ENCODE measurements at places on chromosomes 4 and X.

GRCh38 chr4:28555866-28556265 lies 1695.2 kb downstream of the STIM2 start:
- no peak for DNase-seq

- no peak for DNase-seq
These were observed 38.1 kb upstream of the NOCT start for GRCh38 chr4:138977524-138977923.

GRCh38 chr4:8393593-8394038 lies 46.9 kb downstream of the ACOX3 start:
- DNase-seq = no peak

- no peak for DNase-seq
These were observed 44.4 kb downstream of the SEL1L3 start for GRCh38 chr4:25818371-25818871.

DNA sequence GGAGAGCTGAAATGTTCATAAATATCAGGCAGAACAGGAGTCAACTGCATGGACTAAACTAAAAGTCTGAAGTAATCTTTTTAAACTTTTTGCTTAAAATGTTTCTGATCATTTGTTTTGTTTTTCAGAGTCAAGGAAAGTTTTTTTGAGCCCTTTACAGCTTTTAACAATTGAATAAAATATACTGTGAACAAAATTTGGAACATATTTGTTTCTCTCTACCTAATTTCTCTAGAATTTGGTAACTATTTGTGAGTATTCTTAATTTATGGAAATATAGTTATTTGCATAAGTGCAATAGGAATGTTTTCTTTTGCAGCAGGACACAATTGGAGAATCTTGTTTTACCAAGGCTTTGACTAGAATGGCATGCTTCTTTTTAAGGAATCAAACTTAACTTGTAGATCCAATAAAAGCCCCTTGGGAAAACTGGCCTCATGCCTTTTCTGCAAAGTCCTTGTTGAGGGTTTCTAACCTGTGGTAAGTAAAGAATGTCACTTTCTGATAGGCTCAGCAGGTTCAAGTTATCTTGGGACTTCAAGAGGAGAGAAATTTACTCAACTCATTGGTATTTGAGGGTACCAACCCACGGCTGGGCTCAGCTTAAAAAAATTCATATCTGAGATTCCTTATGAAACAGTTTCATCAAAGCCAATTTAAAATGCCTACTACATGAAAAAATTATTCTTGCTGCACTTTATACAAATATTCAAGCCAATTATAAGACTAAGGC lies 91.5 kb downstream of the UPRT start:
- no peak for DNase-seq

DNA sequence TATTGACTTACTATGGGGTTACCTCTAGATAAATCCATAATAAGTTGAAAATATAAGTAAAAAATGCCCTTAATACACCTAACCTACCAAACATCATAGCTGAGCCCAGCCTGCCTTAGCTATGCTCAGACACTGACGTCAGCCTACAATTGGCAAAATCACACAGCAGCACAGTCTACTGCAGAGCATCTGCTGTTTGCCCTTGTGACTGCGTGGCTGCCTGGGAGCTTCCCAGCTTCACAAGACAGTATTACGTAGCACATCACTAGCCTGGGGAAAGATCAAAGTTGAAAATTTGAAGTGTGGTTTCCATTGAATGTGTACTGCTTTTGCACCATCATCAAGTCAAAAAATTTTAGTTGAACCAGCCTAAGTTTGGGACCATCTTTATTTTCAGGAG lies 8.8 kb downstream of the HTT-AS start:
- no peak for DNase-seq

DNA sequence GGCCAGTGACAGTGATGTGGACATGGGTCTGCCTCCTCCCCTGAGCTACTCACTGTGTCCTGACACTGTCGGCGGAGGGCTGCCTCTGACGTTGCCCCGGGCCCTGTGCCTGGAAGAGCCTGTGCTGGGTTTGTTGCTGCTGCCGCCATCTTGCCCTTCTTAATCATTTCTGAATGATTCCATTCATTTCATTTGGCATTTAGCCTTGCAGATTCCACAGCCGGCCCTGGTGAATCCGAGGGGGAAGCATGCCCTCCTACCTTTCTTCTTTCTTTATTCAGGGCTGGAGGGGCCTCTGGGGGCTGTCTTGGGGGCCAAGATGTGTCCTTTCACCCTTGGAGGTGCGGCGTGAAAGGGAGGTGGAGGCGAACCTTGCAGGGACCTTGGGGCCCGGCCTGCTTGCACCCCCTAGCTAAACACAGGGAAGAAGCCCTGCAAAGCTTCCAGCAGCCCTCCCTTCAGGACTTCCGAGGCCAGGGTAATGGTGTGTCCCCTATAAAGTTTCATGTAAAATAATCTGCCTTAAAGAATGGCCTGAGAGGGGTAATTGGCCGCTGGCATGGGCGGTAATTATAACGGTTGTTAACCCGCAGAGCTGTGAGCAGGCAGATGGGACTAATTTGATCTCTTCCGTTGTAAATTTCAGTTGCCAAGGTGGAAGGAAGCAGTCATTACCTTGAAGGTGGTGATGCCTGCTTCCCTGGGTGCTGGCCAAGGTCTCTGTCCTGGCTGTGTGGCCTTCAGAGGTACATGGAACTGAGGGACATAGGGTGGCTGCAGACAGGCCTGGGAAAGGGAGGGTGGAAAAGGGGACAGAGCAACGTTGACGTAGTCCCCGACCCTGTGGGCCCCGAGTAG lies 92.3 kb downstream of the PSAPL1 start:
- no peak for DNase-seq

GRCh38 chr4:36189511-36190226 lies 54.6 kb downstream of the ARAP2 start:
- DNase-seq = no peak

DNA sequence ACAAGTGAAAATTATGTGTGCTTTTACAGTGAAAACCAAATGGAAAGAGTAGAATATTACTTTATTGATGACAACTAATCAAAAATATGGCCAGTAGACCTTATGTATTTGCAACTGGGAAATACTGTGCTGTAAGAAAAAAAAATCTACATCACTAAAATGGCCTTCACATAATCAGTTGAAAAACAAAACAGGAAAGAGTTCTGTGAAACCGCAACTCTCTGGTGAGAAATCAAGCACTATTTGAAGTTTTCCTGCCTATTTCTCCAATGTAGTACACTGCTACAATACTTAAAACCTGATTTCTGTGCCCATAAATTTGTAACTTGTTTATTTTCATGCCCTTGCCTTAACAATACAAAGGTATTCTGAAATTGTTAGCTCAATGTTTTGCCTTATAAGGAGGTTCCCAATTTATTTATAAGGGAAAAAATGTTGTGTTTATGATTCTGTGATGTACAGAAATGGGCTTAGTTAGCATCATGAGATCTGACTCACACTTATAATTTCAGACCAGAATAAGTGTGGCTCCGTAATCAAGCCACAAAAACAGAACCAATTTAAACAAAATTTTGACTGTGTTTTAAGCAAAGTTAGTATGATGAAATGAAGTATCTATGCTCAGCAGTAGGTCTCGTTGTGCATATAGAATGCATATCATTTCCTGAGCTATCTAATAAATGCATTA lies 147.1 kb downstream of the FAT4 start:
- DNase-seq = no peak

GRCh38 chrX:13000301-13000811 lies 25.4 kb downstream of the TMSB4X start:
- DNase-seq = no peak

GRCh38 chrX:71056867-71057266 lies 11.3 kb downstream of the SNX12 start:
- no peak for DNase-seq

DNA sequence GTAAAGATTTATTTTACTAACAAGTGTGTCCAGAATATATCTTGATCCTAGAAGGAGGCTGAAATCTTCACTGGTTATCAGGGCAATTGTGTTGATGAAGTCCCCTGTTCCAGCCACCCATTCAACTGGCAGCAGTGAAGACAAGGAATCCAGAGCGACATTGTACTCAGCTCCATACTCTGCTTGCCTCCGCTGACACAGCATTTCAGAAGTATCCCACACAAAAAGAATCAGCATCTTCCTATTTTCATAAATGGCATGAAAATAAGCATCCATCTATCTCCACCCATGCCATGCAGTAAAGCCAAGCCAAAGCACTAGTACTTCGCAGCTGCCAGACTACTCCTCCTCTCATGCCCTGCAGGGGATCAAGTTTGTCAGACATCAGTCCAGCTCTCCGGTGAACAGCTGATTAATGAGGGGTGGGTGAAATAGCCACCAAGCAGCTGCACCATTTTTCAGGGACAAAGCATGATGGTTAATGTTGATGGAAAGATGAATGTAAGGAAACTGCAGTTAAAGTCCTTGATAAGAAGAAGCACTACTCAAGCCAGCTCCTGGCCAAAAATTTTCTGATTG lies 54.0 kb downstream of the COL25A1 start:
- no peak for DNase-seq

- no peak for DNase-seq
These were observed 173.0 kb downstream of the ANK2 start for GRCh38 chr4:113222471-113222870.

DNA sequence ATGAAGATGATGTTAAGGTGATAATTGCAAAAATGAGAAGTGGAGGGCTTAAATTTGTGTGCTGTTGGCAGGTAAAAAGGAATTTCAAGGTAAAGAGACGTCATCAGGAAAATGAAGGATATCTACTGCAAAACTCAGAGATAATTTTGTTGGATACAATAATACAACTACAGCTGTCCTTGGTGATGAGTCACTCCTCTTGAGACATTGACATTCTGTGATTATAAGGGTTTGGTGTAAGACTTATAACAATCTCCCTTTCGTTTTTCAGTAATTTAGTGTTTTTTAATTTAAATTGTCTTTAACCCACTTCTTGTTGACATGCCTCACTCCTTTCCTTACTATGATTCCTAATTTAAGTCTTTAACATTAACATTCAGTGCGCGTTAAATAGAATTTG lies 1074.1 kb upstream of the SLIT2 start:
- no peak for DNase-seq

DNA sequence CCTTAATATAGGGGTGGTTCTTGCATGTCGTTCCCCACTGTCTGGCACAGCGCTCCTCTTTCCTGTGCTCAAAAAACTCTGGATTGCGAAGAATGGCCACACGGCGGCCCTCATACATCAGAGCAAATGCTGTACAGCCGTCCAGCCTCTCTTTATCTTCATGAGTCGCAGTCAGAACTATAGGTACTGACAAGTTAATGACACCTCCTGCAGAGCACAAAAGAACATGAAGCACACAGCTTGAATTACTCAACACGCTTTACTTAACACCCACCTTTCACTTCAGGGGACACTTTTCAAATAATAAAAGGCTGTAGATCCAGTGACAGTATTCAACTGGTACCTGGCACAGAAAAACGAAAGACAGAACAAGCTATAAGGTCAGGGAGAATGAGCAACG lies 65.3 kb downstream of the PAPSS1 start:
- DNase-seq = peak; percentile 27

DNA sequence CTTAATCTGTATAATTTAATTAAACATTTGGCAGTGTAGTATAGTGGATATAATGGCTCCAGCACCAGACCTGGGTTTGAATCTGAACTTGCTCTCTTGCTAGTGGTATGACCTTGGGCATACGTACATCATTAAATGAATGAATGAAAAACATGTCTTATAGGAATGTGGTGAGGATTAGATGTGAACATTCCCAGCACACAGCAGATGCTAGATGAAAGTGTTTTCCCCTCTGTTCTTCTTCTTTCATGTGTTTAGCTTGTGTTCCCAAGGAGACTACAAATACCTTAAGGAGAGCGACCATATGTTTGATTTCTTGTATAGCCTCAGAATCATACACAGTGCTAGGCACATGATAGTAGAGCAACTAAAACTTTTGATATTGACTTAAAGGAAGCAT lies 56.5 kb downstream of the CT47B1 start:
- no peak for DNase-seq

GRCh38 chr4:5749568-5749967 lies 38.6 kb downstream of the EVC start:
- DNase-seq = no peak

GRCh38 chr4:81290813-81291212 lies 75.8 kb upstream of the PRKG2 start:
- DNase-seq = no peak

GRCh38 chr4:4440333-4441061 lies 53.6 kb downstream of the NSG1 start:
- no peak for DNase-seq

DNA sequence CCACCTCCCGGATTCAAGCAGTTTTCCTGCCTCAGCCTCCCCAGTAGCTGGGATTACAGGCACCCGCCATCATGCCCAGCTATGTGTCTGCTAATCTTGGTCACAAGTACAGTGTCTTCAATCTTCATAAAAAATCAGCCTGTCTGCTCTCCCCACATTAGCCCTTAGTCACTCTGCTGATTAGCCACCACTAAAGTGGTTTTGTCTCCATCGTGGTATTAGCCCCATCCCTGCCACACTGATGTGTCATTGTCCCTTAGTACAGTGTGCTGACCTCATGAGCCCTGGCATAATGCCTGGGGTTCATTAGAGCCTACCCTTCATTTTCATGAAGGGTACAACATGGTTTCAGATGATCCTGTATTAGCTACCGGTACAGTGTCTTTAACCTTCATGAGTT lies 49.9 kb downstream of the ZNF157 start:
- no peak for DNase-seq

- DNase-seq = no peak
These were observed 907.6 kb upstream of the EPHA5 start for GRCh38 chr4:66577922-66578321.

DNA sequence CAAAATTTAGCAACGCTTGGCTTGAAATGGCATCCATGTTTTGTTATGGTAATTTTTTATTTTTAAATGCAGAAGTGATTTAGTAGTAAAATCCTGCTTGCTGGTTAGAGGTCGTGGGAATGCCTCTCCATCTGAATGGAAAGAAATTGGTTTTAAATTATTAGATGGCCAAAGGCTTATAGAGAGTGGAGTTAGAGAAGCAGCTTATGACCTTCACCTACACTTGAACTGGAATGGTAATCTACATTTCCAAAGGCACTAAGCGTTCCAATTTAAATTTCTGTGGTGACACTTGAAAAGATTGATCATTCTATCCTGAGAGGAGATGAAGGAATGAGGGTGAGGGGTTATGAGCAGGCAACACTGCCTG lies 280.7 kb downstream of the RAPGEF2 start:
- no peak for DNase-seq

DNA sequence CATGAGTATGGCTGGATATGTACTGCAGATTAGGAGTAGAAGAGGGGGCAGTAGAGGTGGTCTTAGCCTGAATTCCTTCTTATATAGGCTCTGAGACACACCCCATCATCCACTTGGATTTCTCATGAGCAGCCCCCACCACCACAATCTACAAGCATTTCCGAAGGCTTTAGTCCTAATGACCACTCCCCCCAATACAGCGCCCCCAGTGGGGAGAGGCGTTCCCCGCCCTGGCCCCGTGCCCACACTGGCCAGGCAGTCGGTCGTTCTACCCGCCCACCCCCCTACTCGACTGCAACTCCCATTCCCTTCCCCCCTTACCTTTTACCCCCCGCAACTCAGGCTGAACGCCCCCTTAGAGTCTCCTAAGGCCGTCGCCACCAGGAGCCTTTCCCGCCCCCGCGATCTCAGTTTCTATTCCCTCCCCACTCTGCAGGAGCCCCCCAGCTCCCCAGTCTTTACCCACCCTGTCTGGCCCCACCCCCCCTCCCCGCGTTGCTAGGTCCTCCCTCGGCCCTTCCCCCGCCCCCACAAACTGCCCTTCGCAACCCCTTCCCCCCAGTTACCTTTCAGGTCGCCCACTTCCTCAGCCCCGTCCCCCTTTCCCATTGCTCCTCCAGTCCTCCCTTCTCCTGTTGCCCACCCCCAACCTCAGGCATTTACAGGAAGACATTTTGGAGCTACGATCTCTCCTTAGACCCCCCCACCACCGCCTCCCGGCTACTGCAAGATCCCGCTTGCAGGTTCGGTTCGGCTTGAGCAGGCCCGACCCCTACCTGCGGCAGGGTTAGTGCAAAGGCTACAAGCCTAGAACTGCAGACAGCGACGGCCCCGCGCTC lies 468 bp downstream of the ZMYM3 start:
- DNase-seq = no peak

All from NCI-H1930 (cell line).